ENCODE measurements at places on chromosomes 16 and 17.
A peak's percentile ranks its signal among the peaks of the same experiment; 100 is the strongest.

DNA sequence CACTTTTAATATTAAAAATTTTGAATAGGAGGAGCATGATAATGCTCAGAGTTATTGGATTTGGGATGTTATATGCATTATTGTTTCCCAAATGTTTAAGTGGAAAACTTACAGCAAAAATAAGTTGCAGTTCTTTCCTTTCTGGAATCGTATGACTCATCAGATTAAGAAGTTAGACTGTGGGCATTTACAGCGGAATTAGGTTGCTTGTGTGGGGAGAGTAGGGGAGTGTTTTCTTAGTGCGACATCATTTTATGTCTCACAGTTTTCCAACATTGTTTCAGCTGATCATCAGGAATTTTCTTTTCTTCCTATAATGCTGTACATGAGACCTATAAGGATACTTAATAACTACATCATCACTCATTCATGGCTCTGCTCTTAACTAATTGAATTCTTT is 1631.8 kb downstream of the CDH8 start:
- no peak for DNase-seq

DNA sequence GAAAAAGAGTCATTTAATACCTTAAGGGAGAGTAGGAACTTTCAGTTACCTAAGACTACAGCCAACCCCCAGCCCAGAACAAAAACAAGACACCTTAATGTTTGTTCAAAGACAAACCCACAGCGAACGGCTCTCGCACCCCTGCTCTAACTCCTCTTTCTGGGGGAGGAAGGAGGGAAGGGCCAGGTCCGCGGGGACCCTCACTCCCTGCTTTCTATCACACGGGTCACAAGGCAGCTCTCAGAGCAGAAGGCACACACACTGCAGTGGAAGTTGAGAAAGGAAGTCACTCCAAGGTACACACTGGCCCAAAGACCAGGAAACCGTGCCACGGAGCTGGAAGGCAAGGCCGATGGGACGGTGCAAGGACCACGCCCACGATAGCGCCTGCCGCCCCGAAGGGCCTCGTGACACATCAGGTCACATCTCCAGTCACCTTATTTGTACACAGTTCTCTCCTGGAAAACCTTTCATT is 10.0 kb downstream of the LITAFD start:
- no peak for DNase-seq

- no peak for DNase-seq
Measured at GRCh38 chr17:61442136-61442775, 10.0 kb upstream of the TBX4 start.

DNA sequence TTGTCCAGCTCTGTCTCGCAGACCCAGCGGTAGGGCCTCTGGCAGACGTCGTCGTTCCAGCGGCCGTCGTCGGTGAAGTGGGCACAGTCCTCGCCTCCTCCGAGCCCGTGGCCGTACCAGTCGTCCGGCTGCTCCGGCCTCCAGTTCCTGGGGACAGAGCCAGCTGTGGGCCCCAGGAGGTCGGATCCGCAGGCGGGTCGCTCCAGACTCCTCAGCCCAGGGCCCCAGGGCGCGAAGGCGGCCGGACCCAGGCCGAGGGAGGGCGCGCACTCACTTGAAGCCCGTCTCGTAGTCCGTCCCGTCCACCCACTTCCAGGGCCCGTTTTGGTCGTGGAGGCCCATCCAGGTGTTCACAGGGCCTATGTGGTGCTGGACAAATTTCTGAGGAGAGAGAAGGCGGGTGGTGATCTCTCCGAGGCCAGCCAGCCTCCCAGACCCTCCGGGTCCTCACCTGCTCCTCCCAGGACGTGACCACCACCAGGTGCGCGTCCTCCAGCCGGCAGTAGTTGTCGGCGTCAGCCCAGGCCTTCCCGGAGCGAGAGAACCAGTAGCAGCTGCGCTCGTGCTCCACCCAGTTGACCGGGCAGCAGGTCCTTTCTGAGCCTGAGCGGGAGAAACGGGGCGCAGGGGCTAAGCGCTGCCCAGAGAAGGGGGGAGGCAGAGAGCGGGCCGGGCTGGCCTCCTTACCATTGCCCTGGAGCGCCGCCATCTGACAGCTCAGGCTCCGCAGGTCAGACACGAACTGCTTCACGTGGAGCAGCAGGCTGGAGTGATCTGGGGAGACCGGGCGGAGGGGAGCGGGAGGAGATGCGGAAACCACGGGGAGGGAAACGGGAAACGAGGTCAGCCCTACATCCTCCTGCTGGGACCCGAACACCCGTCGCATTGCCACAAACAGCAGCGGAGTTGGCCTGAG is 5.2 kb downstream of the ASGR1 start:
- peak; percentile 69 for DNase-seq

GRCh38 chr16:9463461-9463860 is 372.0 kb downstream of the HAPSTR1 start:
- DNase-seq: no peak

DNA sequence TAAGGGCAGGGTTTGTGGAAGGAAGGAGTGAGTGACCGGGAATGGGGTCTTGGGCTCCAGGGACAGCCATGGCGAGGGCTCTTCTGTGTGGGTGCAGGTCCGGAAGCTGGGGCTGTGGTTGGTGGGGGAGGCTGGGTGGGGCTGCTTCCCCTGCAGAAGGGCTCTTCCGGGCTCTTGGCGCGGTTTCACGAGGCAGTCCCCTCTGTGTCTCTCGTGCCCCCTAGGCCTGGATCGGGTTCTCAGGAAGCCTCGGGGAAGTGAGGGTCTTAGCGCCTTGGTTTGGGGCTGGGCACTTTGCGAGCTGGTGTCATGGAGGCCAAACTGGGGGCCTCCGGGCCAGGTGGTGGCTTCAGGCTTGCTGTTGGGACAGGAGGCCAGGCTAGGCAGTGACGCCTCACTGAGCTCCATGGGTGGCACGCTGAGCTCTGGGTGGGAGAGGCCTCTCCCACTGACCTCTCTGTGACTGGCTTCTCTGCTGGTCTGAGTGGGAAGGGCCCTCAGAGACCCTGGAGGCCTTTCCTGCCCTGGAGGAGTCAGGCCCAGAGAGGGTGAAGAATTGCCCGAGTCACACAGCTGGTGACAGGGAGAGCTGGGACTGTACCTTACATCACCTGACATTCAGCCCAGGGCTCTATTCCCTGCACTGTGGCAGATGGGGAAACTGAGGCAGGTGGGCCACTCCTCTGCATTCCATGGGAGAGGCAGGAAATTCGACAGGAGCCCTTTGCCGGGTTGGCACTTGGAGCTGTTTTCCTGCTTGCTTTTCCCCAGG is 8.2 kb downstream of the ADCY7 start:
- peak; percentile 60 for DNase-seq

DNA sequence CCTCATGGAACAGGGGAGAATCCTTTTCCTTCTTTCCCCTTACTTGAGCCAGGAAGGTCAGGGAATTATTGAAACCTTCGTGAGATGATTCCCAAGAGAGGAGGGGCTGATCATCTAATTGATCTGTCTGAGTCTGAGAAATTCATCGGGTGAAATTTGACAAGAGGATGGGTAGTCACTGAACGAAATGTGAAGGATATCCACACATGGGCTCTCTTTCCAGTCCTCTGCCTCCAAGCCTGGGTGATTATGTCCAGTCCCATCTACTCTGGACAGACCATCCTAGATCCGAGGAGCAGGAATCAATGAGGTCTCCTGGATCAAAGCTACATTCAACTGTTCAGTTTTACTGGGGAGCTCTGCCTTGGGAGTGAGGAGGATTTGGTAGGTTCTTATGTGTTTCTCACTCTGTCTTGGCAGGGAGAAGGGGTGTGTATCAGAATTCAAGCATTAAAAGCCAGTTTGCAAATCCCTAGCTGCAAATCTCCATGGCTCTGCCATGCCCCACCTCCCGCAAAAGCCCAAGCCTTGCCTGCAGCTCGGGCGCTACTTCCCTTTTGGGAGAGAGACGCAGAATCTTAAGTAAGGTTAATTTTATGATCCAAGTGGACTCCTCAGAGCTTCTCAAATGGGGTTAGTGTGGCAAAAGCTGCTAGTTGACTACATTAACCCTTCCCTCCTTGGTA is 47.1 kb upstream of the TEKT3 start:
- DNase-seq: no peak

DNA sequence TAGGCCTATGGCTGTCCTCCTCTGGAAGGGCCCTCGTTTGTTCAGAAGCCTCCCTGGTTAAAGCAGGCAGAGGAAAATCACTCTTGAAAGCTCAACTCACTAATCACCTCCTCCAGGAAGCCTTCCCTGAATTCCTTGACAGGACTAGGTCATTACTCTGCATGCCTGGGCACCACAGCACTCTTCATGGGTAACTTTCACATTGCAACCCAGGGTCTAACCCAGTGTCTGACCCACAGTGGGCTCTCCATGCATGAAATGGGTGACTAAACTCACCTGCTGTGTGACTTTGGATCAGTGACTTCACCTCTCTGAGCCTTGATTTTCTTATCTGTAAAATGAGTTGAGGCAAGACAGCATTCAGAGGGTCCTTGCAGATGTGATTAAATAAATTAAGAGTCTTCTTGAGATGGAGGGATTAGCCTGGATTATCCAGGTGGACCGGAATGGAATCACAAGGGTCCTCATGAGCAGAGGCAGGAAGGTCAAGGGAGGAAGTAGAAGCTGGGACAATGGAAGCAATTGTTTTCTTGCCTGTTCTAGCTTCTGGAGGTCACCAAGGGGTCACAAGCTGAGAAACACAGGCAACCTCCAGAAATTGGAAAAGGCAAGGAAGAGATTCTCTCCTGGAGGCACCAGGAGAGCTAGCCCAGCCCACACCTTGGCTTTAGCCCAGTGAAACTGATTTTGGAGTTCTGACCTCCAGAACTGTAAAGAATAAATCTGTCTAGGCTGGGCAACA is 3.8 kb upstream of the RAI1 start:
- DNase-seq: no peak

- no peak for DNase-seq
Measured at GRCh38 chr16:3401719-3402397, 843 bp downstream of the ZNF174 start.

- peak; percentile 81 for DNase-seq
Measured at GRCh38 chr16:85010931-85011845, at the start of gene ZDHHC7. TSS of gene ZDHHC7 (minus strand) at chr16:85011535. CDS start at chr16:84990618, 20,917 bp downstream.

DNA sequence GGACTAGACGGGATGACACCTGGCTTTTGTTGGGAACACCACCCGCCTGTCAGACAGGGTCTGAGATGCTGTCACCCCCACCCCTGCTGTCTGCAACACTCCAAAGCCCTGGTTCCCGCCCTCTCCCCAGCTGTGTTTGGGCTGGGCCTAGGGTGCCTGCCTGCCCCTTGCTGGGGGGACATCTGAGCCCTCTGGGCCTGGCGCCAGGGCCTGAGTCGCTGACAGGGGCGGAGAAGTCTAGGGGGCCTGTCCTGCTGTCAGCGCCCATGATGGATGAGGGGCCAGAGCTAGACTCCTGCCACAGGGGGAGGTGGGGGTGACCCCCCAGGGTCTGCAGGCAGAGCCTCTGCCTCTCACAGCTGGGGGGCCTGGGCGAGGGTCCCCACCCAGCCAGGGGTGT is 7.6 kb upstream of the PKMYT1 start:
- no peak for DNase-seq

GRCh38 chr17:80168371-80168770 is 1.5 kb upstream of the CARD14 start:
- no peak for DNase-seq

DNA sequence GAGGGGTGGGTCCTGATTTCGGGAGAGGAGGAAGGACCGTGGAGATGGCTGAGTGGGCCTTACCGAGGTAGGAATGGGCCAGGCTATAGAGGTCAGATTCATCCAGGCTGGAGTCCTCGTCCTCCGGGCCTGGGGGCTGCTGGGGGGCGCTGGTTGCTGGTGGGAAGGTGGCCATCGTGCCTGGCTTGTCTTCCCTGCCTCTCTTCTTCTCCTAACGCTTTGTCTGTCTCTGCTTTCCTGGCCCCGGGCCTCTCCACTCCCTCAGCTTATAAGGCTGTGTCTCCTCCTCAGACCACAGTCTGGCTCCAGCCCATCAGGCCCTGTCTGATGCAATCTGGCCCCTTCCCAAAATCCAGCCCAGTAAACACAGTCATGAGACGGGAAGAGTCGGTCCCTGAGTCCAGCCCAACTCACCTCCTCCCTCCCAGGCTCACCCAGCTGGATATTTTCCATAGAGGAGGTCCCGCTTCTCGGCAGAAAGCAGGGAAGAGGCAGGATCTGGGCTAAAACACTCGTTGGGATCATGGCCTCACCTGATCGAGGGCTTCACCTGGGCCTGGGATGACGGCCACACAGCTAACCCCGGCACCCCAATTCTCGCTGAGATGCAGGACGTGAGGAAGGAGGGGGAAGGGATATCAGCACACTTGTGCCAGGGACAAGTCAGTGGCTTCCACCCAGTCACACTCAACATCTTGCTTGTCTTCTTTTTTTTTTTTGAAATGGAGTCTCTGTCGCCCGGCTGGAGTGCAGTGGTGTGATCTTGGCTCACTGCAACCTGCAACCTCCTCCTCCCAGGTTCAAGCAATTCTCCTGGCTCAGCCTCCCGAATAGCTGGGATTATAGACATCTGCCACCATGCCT is at the start of gene NUPR1:
Gene NUPR1 (minus strand): TSS at position 242 of the 864 bp plus-strand sequence. CDS start 67 bp downstream, at position 175.
- DNase-seq: no peak

DNA sequence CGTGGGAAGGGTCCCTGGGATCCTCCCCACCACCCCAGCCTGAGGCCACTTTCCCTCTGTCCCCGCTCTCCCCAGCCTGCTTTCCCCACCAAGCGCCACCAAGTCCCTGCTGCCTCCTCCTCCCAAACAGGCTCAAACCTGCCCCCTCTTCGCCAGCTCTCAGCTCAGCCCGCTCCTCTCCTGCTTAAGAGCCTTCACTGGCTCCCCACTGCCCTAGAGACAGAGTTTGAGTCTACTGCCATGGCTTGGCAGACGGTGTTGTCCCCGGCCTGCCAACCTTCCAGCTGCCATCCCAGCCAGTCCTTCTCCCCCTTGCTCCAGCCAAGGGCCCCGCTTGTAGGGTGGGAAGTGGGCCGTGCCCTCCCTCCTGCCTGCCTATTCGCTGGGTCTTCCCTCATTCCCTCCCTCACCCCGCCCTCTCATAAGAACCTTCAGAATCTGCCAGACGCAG is 11.1 kb downstream of the IL4R start:
- no peak for DNase-seq

GRCh38 chr16:73062743-73063733 is 15.1 kb upstream of the ZFHX3 start:
- peak; percentile 18 for DNase-seq

DNA sequence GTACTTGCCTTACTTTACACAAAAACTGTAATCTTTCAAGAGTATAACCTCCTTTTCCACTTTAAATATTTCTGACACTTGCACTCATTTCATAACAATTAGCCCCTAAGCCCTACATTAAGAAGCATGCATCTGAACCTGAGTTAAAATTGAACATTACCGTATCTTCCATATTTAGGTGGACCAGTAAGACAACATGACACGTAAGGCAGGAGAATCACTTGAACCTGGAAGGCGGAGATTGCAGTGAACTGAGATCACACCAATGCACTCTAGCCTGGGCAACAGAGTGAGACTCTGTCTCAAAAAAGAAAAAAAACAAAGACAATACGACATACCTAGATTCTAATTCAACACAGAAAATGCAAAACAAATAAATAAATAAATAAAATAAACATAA is 7.0 kb downstream of the PHF12 start:
- DNase-seq: no peak

- no peak for DNase-seq
Measured at GRCh38 chr17:42992872-42993271, 5.3 kb upstream of the RPL27 start.

GRCh38 chr16:49643429-49644144 is 212.3 kb downstream of the ZNF423 start:
- DNase-seq: no peak
